ENCODE measurements at places on chromosomes 7 and 10.

DNA sequence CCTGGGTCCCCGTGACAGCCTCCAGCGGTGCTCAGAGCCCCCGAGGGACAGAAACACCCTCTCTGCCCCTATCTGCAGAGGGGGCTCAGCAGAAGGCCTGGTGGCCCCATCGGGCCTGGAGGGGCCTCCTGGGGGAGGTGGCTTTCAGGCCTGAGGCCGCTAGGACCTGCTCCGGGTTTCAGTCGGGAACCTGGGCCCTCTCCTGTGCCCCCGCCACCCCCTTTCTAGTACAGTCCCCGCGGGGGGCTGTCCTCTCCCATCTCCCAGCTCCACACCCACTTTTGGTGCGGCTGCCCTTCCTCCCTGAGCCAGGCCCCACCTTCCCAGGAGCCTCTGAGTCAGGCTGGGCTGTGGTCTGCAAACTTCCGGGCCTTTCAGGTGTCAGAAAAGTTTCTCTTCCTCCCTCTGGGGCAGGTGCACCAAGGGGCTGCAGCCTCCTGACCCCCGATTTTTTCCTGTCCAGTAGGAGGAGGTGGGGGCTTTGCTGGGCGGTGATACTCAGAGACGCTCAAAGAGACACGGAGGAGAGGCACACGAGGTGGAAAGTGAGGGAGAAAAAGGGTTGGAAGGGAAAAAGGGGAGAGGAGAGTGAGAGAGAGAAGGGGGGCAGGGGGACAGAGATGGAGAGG is 692 bp downstream of the CARD11 start:
- no peak for DNase-seq

- DNase-seq = no peak
Observed at GRCh38 chr10:126661841-126662515, 8.5 kb downstream of the C10orf90 start.

DNA sequence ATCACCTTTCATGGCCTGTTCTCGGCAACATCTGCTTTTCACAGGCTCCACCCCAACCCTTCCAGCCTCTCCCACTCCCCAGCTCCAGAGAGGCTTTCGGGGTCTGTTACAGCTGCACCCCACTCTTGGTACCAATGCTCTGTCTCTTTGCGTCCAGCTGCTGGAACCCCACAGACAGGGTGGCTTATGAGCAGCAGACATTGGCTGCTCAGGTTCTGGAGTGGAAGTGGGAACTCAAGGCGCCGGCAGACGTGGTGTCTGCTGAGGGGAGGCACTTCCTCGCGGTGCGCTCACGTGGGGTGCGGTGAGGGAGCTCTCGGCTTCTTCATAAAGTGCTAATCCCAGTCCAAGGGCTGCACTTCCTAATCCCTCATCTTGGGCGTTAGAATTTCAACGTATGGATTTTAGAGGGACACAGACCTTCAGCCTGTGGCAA is 185.7 kb downstream of the ELFN1 start:
- no peak for DNase-seq

GRCh38 chr10:48358838-48359237 is 52.4 kb downstream of the MAPK8 start:
- no peak for DNase-seq
